Psoas muscle (tissue), 8 donors: ENCODE measurements at places on chromosomes 5 and 9.
A peak's percentile ranks its signal among the peaks of the same experiment; 100 is the strongest.

DNA sequence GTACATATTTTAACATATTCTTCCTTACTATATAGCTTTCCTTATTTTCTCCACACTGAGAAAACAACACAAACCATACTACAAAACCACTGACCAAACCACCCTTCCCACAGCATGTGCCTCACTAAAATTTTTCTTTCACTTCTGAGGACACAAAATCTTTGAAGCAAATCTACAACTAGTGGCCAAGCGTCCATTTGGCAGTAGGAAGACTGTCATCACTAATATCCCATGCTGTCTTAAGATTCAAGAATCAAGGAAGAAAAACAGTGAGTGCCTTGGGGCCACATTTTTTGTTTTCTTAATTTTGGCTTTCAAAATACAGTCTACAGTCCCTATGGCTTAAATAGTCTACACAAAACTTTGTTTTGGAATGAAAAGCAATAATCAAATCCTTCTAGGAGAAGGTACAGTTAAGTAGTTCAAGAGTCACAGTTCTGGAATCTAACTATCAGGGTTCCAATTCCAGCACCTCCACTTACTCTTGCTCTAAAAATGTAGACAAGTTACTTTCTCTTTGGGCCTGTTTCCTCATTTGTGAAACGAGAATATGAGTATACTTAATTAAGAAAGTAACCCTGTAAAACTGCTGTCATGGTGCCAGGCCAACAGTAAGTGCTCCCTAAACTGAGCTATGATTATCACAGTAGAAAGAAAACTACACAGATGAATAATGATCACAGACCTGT lies 227.9 kb downstream of the BNC2 start:
- DNase-seq = no peak

GRCh38 chr5:42377496-42377895 lies 45.7 kb upstream of the GHR start:
- no peak for DNase-seq

DNA sequence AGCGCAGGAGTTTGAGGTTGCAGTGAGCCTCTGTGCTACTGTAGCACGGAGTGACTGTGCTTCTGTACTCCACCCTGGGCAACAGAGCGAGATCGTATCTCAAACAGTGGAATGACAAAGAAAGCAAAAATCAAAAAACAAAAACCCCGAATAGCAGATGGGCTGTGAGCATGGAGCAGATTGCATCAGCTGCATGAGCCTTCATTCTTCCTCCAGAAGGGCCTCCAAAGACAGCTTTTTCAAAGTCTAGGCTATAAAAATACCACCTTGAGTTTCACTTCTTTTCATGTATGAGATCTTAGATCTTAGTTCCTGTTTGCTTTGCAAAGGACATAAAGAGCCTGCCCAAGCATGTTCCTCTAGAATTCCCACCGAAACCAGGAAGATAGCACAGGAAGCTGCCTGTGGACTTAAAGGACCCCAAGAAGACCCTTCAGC lies 15.0 kb upstream of the HSPB3 start:
- no peak for DNase-seq

- no peak for DNase-seq
Measured at GRCh38 chr5:75558221-75558620, 46.5 kb downstream of the POLK start.

DNA sequence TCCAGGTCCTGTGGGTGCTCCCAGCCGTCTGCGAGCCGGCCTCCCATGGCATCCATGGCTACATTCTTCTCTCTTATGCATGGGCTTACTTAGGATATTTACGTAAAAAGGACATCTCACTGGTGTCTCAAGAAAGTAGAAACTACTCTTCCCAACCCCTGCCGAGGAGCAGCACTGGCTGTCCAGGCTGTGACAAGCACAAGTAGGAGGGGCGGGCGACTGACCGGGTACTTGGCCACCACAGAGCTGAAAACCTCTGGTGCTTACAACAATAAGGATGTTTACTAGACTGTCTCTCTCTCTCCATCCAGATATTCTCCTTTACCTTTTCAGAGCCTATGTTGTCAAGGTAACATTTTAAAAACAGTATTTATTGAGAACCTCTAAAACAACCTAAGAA lies 56.3 kb upstream of the TBC1D9B start:
- DNase-seq = no peak

DNA sequence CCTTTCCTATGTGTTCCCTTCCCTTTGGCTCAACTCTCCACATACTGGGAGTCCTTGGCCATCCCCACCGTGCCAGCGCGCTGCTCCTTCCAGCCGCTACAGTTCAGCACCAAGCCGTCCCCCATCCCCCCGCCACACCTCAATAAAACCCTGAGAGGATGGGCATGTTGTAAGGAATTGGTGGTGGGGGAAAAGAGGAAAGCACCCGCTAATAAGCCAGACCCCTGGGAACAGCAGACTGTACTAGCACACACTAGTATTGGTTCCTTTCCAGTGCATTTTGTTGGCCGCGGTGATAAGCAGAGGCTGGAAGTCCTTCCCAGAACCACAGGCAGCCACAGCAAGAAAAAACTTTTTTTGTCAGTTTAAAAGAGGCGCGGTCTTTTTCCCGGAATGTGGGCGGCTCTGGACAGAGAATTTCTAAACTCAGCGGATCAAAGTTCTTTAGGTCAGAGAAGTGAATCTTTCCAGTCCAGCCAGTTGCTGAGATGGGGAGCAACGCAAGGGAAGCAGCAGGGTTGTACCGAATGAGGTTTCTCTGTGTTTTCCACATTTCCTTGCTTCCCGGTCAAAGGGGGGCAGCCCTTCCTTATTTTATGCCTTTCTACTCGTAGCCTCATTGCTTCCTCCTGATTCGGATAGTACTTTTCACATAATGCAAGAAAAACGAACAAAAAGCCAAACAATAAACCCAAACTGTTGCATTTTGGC lies 2.1 kb downstream of the CHSY3 start:
- DNase-seq = peak; percentile 9

DNA sequence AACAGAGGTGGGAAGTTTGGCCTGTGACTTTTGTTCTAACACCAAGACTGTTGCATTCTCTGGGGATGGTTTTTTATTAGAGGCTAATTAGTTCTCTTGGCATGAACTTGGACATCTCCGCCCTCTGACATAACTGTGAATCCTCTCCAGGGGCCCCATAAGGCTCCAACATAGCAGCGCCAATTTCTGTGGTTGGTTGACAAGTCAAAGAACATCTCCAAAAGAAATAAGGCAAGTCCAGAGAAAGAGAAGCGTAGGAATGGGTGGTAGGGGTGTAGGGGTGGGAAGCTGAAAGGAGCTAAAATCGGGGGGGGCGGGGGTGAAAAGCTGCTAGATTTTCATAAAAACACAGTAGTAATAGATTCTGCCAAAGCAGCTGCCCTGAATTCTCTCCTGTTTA lies 81.0 kb upstream of the DAB2 start:
- no peak for DNase-seq

GRCh38 chr5:89534331-89534730 lies 651.3 kb upstream of the MEF2C start:
- DNase-seq = no peak

- DNase-seq = no peak
Measured at GRCh38 chr9:132858751-132859150, 19.3 kb downstream of the AK8 start.

- DNase-seq = no peak
Measured at GRCh38 chr9:109286571-109286977, 34.3 kb downstream of the EPB41L4B start.

DNA sequence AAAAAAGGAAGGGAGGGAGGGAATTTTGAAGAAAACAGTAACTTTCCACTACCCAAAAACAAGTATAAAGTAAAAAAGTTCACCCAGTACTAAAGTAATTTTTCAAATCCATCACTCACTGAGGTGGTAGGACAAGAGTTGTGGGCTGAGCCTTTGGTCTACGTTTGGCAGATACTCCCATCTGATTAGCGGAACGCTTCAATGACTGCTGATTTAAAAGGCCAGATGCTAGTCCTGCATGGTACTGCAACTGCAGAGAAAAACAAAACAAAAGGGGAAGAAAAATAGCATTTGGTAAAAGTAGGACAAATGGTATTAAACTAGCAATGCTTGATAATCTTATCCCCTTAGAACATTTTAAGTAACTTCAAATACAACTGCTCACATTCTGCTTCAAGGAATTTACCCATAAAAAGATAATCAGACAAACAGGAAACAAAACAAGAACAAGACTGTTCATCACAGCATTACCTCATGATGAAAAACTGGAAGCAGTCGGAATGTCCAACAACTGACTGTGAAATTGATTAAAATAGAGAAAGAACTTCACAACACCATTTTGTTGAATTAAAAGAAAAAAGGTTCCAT lies 65.4 kb downstream of the MED27 start:
- no peak for DNase-seq

GRCh38 chr5:138918686-138919085 lies 43.6 kb upstream of the LRRTM2 start:
- DNase-seq = no peak

GRCh38 chr9:1285526-1285925 lies 235.4 kb downstream of the DMRT2 start:
- DNase-seq = no peak

DNA sequence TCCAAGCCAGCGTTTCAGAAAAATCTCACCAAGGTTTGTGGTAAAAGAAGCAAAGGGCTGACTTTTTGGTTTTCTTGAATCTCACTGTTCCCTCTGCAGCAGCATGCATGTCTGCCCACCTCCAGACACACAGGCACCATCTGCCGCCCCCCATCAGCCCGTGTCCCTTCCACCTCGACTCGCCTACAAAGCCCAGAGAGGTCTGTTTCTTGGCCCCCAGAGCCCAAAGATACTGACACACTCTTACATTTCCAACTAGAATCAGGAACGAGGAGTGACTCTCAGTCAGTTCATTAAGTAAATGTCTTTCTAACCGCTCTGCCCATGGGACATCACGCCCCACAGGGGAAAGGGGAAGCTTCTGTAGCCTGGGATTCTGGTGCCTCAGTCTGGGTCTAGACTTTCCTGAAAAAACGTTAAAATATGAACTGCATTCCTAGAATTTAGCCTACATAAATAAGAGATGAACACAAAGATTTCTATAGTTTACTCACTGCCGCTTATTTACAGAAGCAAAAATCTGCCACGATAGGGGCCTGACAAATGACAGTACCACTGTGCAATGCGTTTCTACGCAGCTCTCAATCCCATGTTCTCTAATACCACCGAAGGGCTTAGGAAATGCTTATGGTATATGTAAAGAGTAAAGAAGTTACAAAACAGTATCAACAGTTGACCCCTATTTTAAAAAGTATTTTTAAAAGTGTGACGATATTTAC lies 4.1 kb downstream of the IL4 start:
- no peak for DNase-seq

DNA sequence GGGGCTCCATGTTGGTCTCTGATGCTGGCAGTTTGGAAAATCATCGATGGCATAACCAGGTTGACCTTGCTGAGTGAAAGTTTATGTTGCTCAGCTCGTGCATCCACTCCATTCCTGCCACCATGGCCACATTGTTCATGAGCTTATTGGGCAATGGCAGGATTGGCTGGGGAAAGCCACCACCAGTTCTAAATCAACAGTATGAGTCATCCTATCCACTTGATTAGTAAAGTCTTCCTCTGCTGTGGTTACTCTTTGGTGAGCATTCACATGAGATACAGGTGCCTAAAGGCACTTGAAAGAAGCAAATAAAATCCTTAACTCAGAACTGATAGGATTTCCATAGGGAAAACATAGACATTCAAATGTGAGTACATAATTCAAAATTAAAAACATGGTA lies 131.8 kb upstream of the FBN2 start:
- no peak for DNase-seq

DNA sequence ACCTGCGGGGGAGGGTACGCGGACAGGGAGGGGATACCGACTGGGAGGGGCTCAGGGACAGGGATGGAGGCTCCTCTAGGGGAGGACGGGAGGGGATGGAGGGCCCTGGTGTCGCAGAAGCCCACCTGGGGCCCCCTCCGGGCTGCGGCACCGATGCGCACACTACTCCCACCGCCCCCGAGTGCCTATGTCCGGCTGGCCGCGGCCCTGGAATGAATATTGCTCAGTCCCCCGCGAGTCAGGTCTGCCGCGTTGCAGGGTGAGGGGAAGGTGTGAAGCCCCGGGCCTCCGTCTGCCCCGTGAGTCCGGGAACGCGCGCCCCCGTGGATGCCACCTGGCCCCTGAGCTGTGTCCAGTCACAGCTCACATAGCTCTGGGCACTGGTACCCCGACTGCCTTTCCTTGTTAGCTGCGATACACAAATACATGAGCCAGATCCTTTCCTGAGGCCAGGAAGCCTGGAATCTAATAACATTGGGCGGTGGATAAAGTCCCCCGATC lies 44.5 kb upstream of the PRSS3 start:
- no peak for DNase-seq

- no peak for DNase-seq
Measured at GRCh38 chr9:71357346-71357745, 235.9 kb upstream of the TRPM3 start.
